ENCODE measurements at places on chromosomes 2 and 18.

GRCh38 chr2:156339110-156339847 lies 6.8 kb upstream of the NR4A2 start:
- DNase-seq = no peak

- no peak for DNase-seq
These were observed 126.4 kb downstream of the TMEM163 start for GRCh38 chr2:134592377-134592776.

DNA sequence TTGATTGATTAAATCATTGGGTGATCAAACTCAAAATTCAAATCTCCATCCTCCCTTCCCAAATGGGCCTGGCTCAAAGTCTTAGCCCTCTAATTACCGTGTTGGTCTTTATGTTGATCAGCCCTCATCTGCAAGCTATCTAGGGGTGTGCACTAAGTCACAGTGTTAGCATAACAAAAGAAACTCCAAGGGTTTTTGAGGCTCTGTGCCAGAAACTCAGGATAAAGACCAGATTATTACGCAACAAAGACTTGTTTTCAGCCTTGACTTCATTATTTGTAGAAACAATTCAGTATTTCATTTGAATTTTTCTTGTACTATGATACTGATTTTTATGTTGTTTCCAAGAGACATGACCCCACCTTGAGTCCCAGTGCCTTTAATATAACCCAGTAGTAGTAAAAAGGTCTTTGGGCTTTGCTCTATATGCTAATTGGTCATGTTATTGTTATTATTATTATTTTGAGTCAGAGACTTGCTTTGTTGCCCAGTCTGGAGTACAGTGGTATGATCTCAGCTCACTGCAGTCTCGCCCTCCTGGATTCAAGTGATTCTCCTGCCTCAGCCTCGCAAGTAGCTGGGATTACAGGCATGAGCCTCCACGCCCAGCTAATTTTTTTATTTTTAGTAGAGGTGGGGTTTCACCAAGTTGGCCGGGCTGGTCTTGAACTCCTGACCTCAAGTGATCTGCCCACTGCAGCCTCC lies 13.9 kb downstream of the PSMD14 start:
- no peak for DNase-seq

DNA sequence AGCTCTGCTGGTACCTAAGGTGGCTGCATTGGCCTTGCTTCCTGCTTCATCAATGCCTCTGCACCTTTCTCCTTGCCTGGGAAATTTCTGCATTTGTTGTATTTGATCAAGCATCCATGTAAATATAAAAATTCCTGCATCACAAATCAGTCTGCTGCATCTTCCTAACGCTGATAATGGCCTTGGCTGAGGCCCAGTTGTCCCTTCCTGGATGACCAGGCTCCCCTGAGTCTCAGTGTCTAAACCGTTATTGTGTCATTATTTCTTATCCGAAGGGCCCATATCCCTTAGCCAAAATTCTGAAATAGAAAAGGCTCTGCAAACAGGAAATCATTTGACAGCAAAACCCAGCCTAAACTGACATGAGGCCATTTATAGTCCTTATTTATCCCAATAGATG lies 62.4 kb downstream of the KLHL29 start:
- no peak for DNase-seq

DNA sequence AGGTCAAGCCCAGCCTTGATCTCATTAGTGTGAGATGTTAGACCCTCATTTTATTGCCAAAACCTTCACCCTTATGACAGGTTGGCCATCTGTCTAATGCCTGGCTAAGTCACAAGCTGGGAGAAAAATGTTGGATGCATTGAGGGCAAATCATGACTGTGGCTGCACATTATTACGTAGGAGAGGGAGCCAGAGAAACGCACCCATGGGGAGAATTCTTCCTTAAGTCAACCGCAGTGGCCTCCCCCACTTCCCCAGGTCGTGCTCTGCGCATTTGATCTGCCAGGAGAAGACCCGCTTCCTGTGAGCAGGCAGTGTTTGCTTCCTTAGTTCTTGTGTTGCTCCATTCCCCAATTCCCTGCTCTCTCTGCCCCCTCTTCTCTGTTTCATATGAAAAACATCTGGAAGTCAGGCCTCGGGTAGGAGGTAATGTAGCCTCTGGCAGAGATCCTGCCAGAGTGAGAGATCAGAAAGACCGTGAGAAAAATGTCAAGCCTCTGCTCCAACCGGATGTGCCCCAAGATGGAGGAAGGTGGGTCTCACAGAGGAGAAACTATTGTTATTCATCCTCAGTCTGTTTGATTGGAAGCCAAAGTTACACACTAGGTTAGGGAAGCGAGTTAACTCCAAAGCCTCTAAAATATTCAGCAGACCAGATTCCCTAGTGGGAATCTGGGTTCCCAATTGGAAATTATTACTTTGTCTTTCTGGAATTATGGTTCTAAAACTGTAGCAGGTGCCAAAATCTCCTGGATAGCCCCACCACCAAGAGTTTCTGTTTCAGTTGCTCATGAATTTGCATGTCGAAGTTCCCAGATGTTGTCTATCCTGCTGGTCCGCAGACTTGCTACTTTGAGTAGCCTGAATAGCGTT lies 144.3 kb upstream of the PELI1 start:
- no peak for DNase-seq

DNA sequence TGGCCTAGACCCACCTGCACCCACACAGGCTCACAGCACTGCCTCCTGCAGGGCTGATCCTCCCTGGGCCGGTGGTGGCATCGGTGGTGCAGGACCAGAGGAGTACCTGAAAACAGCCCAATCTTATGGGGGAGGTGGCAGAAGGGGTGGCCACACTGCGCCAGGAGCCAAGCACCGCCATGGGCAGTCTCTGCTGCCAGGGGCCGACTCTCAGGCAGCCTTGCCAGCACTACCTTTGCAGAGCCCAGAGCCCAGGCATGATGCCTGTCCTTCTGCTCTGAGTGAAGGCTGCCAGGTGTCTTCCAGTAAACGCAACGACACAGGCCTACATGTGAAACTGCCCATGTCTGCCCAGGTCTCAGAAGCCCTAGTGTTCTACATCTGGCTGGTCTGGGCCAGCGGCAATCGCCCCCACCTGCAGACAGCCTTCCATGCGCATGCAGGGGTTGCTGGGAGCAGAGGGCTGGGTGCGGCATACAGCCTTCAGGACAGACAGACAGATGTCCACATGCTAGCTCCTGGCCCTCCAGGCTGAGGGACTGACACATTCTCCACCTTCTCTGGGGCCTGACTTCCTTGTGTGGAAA lies 6.8 kb downstream of the HS6ST1 start:
- no peak for DNase-seq

- no peak for DNase-seq
These were observed 156.1 kb upstream of the VRK2 start for GRCh38 chr2:57890464-57890863.

GRCh38 chr18:79952456-79952995 lies 1.1 kb upstream of the SLC66A2 start:
- no peak for DNase-seq

DNA sequence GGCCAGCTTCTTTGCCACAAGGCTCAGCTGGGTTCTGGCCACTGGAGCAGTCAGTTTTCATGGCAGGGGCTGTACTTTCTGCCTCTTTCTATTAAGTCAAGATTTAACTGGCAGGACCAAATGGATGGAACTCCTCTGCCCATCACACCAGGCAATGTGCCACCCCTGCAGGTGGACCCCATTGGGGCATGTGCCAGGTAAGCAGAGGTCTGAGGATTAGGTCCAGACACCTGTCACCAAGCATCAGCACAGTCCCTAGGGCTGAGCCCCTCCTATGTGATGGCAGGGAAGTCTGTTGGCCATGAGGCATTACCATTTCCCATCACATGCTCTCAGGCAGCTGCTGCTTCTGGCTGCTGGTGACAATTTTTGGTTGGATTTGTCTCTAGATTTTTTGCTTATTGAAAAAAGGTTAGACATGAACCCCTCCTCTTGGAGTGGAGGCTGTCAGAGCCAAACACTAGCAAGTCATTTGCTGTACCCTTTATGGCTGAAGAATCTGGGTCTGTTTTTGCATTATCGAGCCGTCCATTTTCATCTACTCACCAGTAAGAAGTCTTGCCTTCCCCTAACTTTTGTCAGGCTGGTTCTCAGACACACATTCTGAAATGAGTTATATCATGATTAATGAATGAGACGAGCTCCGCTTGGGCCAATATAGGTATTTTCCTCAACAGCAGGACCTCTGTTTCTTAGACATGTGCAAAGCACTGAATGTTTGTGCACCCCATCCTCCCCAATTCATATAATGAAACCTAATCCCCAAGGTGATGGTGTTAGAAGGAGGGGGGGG lies 328.0 kb downstream of the TSN start:
- no peak for DNase-seq

- no peak for DNase-seq
These were observed 114.8 kb downstream of the SMAD2 start for GRCh38 chr18:47815486-47816270.

- DNase-seq = no peak
These were observed 95.6 kb downstream of the ITGA4 start for GRCh38 chr2:181552808-181553207.

DNA sequence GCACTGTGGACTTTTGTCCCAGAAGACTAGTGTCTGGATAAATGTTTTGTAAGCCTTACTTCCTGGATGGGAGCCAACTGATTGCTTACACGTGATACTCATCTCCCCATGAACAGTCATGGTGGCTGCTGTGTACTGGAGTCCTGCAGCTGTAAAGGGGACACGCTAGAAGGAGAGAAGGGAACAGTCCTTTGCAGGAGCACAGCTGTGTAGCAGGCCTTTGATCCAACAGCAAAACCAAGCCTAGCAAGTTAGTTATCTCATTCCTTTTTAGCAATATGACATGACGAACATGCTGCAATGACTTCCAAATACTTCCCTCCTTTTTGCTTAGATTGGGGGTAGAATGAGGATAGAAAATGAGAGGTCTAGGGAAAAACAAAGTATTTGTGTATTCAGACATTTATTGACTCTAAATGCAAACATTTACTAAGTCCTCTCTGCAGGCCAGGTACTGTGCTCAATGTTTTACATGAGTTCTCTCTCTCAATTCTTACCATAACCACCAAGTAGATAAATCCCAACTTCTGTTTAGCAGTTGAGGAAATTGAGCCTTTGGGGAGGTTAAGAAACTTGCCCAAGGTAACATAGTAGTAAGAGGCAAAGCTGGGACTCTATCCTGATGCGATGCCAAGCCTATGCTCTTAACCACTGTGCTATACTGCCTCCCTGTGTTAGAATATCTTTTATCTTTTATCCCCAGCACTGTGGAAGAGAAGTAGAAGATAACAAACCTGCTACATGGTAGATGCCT lies 55.4 kb upstream of the CD28 start:
- DNase-seq = no peak

DNA sequence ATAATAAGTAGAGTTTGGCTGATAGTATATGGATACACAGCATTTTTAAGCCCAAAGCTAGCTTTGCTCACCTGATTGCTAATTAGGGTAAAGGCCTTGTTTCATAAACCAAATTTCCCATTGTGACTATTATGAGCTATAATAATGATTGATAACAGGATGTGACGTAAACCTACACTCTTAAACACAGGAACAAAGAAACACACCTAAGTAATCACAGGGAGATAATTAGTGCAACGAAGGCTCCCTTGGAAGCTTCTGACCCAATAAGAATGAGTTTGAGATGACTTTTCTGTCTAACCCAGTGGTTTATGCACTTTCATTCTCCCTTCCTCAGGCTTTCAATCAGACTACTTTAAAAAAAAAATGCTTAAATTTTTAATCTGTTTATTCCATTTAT lies 683.2 kb downstream of the SATB2 start:
- no peak for DNase-seq

DNA sequence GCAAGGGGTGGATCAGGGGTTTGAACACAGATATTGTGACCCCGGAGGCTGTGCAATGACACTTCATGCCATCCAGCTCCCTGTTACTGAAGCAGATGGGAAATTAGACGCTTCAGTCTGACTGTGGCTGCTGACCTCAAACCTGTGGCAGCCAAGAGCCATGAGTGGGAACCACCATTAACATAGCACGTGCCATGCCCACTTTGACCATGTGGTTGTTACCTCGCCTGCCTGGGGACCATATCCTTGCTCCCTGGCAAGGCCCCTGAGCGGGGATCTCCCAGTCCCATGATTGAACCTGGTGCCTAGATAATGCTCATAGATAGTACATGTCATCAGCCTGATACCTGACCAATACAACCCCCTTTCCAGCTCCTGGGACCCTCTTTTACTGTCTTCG lies 68.9 kb downstream of the CYP26B1 start:
- DNase-seq = no peak

DNA sequence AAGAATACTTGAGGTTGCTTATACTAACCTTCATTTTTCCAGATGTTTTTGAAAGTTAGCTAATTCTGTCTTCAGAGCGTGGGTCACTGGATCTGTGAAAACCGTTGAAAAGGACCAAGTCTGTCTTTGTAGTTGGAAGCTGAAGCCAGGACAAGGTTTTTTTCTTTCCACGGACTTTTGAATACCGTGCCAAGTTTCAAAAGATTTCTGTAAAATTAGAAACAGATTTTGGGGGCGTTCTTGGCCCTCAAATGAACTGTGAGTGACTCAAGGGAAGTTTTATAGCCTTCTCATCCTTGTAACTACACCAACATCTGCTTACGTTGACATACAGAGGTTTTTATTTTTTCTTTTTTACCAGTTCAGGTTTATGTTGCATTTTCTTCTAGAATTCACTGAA lies at the start of gene FAP:
TSS of gene FAP (minus strand) at position 152 of the 400 bp plus-strand sequence. CDS start at position 34, 118 bp downstream.
- no peak for DNase-seq

DNA sequence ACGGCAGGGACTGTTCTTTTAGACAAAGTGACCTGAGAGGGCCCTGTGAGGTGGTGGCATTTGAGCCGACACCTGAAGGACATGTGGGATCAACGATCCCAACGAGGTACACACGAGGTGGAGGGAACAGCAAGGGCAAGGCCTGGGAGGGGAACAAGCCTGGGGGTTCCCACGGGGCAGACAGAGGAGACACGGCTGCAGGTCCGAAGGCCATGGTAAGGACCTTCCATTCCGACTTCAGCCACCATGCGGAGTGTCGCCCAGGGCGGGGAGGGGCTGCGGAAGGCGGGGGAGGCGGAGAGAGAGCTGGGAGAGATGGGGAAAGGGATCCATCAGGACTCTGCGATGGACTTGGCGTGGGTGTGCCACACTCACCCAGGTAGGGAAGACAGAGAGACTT lies 151.8 kb downstream of the HDAC4 start:
- DNase-seq = no peak

GRCh38 chr2:127220102-127220767 lies at the start of gene CYP27C1:
CYP27C1 (minus strand) TSS chr2:127220299; CDS start chr2:127220270, 29 bp downstream.
- DNase-seq = no peak

DNA sequence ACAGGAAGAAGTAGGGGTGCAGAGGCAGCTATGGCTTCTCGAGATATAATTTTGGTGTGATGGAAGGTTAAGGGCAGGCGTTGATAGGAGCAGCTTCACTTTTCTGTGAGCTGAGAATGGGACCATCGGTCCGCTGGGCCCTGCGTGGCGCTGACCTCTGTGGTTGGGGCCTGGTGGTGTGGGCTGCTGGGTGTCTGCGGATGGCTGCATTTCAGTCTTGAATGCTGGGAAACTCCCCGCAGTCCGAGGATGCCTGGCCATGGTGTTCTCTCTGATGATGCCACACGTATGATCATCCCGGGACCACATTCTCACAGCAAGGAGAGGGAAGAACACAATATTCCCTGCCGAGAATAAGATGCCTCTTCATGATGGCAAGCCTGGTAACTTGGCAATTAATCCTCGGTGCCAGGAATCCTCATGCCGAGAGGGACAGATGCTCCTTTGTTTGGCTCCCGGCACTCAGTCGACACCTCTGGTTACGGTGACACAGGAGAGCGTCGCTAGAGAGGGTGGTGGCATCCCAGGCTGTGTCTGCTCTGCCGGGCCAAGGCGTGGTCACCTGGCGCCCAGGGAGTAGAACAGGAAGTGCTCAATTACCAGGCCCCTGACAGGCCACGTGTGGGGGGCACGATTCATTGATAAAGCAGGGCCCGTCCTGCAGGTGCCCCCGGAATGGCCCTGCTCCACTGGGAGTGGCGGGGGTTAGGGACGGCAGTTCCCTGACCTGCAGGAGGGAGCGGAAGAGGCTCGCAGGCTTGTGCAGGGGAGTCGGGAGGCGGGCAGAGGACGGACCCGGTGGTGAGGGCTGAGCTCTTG lies 119.4 kb upstream of the CTDP1 start:
- DNase-seq = no peak

Measured in immature natural killer cell (primary cell).